MG63 (cell line): ENCODE measurements at places on chromosomes 2 and 18. TPM values are rescaled to one million over a fixed set of nuclear protein-coding genes. Genes with fewer than 3 reads are reported as not detected.

- no peak for DNase-seq
These were observed 208.6 kb upstream of the APCDD1 start for GRCh38 chr18:10245846-10246175.

GRCh38 chr2:236879416-236879963, 206.2 kb upstream of the COPS8 start:
- no peak for DNase-seq

GRCh38 chr2:2621855-2622254, 290.8 kb upstream of the MYT1L start:
- no peak for DNase-seq

DNA sequence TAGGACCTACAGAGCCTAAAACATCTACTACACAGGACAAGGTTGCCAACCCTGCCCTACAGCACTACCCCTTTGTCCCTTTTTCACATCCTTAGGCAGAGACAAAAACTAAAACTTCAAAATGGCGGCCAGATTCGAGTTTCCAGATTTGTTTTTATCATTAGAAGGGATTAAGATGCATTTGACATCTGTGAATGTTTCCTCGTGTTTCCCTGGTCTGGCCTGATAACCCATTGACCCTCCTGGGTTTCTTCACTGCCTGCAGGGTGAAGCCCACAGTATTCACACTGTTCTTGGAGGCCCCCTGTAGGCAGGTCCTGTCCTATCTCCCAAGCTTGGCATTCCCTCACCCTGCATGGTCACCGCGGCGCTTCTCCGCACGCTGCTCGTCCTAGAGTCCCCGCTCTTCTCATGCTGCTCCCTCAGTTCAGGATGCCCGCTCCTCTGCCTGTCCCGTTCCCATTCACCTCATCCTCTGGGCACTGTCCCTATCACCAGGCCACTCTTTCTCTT, 67.6 kb downstream of the TPGS2 start:
- no peak for DNase-seq

- DNase-seq = no peak
These were observed 123.0 kb upstream of the PKDCC start for GRCh38 chr2:41924709-41925408.

ACMSD gene
- total RNA-seq = not detected in 2 replicates

DNA sequence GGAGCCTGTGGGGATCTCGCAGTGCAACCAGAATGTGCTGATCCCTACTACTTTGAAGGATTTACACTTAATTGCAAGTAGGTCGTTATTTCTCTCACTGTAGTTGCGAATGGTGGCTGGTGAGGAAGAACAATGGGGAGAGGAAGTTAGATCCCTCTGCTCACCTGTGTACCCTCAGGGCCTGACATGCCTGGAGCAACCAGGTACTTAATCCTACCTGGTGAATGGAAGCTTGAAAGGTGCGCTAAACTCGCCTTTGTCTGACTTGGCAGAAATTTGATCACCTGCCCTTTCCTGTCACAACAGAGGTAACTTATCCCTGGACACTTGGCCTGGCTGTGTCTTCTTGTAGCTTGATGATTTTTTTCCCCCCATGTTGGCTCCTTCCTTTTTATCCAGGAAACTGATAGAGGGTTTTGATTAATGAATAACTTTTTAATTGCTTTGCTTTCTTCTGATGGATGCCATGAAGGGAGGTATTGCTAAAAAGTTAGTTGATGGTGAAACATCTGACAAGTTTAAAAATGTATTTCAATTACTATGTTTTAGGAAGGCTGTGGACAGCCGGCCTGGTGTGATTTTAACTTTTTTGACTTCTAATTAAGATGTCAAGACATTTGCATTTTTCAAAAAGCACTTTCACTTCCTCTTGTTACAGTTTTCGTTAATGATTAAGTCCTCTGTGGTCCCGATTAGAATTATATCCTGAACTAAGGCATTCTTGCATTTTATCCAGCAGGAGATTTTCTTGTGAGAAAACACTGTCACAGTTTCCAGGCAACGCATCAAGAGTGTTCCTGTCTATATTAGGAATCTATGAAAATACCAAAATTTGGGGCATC, 9.2 kb downstream of the SGPP2 start:
- no peak for DNase-seq

DNA sequence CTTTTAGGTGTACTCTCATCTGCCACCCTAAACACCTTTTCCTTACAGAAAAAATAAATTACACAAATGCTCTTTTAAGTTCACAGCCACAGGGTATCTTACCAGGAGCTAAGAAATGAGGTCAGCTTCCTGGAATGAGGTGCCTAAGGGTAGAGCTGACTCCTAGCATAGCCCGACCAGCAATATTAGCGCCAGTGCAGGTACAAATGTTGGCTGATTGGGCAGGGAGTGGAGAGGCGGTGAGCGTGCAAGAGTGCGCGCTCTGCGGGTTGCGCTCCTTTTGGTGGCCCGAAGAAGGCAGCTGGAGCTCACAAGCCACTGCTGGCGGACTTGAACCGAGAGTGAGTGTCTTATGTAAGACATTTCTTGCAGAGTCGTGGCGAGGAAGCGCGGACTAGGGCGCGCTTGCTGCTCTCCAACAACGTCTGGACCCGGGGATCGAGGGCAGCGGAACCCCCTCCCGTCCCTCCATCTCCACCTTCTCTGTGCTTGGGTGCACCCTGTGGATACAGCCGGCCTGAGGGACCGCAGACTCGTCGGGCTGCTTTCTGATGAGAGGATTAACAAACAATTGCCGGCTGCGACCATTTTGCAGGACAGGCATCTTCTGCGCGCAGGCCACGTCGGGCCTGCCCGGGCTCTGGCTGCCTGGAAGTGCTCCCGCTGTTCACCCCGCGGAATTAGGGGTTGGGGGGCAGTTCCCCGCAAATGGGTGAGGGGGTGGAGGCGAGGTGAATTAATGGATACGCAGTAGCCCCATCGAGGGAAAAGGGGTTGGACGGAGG, 17.3 kb downstream of the BOLA3 start:
- no peak for DNase-seq

DNA sequence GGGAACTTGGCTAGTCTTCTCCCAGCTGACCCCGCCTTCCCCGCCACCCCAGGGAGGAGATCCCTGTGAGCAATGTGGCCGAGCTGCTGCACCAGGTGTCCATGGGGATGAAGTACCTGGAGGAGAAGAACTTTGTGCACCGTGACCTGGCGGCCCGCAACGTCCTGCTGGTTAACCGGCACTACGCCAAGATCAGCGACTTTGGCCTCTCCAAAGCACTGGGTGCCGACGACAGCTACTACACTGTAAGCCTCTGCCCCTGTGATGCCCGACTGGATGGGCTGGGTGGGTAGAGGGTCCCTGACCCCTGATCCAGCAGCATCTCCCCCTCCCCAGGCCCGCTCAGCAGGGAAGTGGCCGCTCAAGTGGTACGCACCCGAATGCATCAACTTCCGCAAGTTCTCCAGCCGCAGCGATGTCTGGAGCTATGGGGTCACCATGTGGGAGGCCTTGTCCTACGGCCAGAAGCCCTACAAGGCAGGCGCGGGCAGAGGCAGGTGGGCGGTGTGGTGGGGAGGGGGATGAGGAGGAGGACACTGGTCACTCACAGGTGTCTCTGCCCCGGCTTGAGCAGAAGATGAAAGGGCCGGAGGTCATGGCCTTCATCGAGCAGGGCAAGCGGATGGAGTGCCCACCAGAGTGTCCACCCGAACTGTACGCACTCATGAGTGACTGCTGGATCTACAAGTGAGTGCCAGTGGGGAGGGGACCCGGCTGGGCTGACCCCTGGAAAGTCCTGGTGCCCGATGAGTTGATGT, 24.2 kb downstream of the ZAP70 start:
- no peak for DNase-seq

PSMD1 gene
- total RNA-seq = 54.6 and 95.6 TPM in 2 replicates

DNA sequence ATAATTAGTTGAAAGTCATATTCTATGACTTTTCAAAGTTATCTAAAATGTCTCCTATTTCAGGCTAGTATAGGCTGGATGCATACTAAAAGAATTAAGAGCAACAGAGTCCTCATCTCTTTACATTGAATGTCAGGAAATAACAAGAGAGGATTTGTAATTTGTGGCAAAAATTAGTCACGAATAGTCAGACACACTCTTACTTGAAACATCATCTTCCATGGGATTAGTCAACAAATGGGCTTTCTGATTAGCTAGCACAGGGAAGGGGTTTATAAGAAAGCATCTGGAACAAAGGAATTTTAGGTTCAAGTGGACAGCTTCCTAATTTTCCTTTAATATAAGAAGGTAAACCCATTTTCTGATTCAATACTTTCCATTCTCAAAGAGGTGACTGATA, 330.3 kb upstream of the MEX3C start:
- DNase-seq = no peak

CABYR gene
- total RNA-seq = not detected in 2 replicates

- no peak for DNase-seq
These were observed 34.8 kb upstream of the RFX8 start for GRCh38 chr2:101509499-101510284.

- DNase-seq = peak; percentile 54
These were observed 35.8 kb upstream of the SCLY start for GRCh38 chr2:238024986-238025385.

PRSS56 gene
- total RNA-seq = not detected in 2 replicates

DNA sequence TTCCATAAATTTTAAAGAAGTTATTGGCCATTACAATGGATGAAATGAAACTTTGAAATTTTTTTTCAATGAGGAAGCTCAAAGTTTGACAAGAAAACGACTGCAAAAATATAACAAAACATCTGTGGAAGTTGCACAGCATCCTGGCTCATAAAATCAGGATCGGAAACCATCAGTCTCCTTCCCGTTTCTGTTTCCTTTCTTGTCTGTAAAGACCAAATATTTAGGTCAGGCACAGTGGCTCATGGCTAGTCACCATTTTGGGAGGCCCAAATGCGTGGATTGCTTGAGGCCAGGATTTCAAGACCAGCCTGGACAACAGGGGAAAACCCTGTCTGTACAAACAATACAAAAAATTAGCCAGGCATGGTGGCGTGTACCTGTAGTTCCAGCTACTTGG, 27.6 kb upstream of the SSB start:
- DNase-seq = no peak

GRCh38 chr2:232444409-232445148, 11.4 kb upstream of the ALPI start:
- peak; percentile 76 for DNase-seq

EIPR1 gene
- total RNA-seq = 47.9 and 78.7 TPM in 2 replicates

GRCh38 chr18:73099759-73100158, 232.0 kb upstream of the NETO1 start:
- no peak for DNase-seq

- DNase-seq = no peak
These were observed 52.4 kb downstream of the BIN1 start for GRCh38 chr2:127054604-127054930.

DNA sequence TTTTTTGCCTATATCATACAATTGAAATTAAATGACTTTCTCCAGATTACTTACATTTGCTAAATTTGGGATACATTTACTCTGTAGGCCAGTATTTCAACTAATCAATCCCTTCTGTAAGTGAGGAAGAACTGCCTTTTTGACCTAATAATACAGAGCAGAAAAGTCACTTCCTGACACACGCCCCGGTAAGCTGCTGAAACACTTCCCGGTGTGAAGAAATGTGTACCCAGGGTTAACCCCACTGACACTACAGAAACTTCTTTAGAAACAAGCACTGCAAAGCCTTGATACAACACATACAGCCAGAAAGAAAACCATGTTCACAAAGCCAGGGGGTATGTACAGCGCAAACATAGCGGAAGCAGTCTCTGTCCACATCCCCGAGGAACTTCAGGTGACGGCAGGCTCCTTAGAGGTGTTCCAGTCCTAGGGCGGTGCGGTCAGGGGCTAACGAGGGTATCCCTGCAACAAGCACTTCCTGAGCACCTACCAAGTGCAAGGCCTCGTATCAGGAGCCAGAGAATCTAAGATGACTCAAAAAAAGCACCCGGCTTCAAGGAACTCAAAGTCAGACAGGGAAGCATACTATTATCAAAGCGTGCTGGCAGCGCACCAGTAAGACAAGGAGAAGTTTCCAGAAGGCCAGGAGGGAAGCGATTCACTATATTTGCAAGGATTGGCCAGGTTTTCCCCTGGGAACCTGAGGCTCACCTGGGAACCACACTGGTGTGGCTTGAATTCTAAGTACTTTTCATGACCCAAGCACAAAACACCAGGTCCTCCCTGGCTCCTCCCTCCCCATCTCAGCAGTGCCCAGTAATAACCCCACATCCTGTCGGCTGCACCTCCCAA, 46.6 kb downstream of the ZNF516 start:
- no peak for DNase-seq

MOCOS gene
- total RNA-seq = 13.4 and 16.4 TPM in 2 replicates

GRHL1 gene
- total RNA-seq = 0.46 TPM in 1 of 2 replicates, not detected in the other

C2orf80 gene
- total RNA-seq = not detected in 2 replicates

- no peak for DNase-seq
These were observed 103.1 kb downstream of the CERS6 start for GRCh38 chr2:168559187-168559586.

DSG4 gene
- total RNA-seq = not detected in 2 replicates

DNA sequence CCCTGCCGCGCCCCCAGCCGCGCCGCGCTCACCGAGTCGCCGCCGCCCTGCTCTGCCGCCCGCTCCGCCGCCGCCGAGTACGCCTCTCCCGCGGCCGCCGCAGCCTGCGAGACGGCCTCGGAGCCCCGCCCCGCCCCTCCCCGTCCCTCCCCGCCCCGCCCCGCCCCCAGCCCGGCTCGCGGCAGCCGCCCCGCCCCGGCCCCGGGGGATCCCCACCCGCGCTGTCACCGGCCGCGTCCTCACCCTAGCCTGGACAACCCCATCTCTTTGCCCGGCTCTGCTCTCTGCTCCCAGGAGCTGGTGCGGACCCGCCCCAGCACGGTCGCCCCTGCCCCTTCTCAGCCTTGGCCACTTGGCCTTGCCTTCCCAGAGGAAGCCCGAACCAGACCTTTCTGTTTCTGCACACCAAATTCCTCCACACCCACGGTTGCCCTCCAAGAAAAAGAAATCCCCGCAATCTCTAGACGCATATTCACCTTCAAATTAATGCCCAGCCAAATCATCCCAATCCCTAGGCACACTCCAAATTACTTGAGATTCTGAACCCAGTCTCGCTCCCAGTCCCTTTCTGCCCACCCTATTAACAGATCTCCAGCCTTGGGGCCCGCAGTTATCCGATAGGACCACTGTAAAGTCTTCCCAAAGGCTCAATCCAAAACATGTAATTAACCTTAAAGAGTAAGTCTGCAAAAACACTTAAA, at the start of gene CYRIA:
Gene CYRIA, minus strand, starts transcription at position 87 of the 701 bp plus-strand sequence. CDS start 77,715 bp downstream, outside the sequence.
- DNase-seq = peak; percentile 51

GRCh38 chr18:43389163-43389562, 111.9 kb upstream of the SYT4 start:
- no peak for DNase-seq

NEURL3 gene
- total RNA-seq = 1.0 TPM in 1 of 2 replicates, not detected in the other

- DNase-seq = no peak
These were observed 306.9 kb downstream of the ZNF516 start for GRCh38 chr18:76188097-76188496.

- DNase-seq = no peak
These were observed 680.5 kb downstream of the DSC3 start for GRCh38 chr18:30361864-30362540.

DNA sequence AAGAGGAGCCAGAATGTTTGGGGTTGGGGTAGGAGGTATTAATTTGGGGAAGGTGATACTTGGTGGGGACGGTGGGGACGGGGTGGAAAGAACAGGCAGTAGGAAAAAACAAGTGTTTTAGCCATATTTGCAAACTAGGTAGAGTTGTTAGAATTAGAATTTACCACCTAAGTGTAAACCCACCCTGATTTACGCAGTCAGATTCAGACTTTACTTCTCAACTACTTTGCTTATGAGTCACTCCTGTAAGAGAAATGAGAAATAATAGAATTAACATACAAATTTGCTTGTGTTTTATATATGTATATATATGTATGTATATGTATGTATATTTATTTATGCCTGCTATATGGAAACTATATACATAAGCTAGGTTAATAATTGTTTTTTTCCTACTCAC, 1168.2 kb upstream of the ZEB2 start:
- no peak for DNase-seq
